ENCODE measurements at places on chromosomes 3 and 15.

DNA sequence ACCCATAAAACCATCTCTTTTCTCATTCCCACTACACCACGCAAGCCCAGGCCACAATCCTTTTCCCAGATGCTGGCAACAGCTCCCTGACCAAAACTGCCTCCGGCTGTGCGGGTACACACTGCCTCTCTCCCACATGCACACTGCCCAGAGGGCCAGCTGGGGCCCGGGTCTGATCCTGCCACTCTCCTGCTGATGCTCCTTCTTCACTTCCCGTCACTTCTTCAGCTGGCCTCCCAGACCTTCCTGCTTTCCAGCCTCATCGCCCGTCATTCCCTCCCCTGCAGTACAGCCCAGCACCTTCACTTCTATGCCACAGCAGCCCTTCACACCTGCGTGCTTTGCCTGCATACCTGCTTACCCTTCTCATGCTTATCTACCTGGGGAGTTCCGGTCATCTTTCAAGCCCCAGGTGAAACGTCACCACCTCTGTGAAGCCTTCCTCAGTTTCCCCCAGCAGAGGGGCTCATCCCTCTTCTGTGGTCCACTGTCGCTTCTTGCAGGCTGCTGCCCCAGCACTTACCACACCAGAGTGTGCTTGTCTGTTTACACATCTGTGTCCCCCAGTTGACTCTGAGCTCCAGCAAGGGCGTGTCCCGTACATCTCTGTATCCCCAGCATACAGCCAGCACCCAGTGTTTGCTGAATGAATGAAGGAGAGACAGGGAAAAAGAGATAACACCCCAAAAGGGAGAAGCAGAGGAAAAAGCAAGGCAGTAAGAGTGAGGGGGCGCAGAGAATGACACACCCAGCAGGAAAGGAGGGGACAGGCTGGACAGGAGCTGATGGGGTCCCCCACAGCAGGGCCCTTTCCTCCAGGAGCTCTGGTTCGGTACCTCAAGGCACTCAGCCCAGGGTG, 22.2 kb downstream of the GRAMD2A start:
- H3K27ac ChIP-seq, result no peak overlapping the region
- no peak for DNase-seq
- no peaks in the 10 kb centered on the region for H3K4me1 ChIP-seq
- no peaks in the 10 kb centered on the region for H3K27me3 ChIP-seq
- no peak overlapping the region for H3K4me3 ChIP-seq

DNA sequence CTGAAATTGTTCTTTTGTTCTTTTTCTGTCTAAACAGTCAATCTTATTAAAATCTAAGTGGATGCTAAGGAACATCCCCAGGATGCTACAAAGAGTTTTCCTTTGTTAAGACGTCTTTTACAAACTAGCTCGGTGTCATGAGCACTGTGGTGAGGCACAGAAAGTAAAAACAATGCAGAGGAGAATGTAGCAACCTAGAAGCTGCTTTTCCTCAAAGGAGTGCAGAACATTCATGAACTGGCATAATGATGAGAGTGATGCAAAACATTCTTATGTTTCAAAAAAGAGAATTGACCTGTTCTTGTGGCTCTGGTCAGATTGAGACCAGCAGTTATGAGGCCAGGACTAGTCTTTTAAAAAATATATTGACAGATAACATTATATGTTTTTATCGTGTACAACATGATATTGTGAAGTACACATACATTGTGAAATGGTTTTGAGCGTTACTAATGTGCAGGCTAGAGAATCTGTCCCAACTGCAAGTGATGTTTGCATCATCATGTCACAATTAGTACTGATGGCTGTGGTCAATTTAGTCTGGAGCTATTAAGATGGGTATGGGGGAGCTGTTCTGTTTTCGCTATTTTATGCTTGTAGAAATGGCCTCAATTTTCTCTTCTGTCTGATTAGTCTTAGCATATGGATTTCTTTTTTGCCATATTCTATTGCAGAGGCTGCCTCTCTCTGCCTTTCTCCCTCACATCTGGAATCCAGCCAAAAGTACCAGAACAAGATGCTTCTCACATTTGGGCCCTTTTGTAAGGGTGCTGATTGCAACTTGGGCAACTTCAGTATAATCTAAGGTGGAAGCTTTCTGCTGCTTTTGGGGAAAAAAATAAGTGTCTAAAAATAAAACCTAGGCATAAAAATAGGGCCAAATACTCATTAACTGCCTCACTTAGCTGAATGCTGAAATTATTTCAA, 50.2 kb downstream of the HHLA2 start:
- no peak overlapping the region for H3K4me3 ChIP-seq
- no peak overlapping the region for H3K27ac ChIP-seq
- H3K27me3 ChIP-seq, result no peaks in the 10 kb centered on the region
- no peaks in the 10 kb centered on the region for H3K36me3 ChIP-seq
- H3K4me1 ChIP-seq, result peaks cover 5% of the 10 kb centered on the region

DNA sequence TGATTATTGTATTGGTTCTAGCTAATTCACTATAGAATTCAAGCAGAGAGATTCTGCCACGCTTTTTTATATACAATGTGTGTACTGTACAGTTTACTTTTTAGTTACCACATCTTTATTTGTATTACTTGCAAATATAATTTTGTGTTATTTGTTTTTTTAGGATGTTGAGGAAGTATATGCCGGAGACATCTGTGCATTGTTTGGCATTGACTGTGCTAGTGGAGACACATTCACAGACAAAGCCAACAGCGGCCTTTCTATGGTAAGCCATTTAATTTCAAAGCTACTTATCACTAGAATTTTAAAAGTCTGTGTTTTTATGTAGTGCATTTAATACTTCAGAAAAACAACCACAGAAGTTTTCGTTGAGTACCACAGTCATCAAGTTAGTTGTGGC, 11.7 kb downstream of the LXN start:
- no peak overlapping the region for H3K4me3 ChIP-seq
- H3K4me1 ChIP-seq, result no peaks in the 10 kb centered on the region

GRCh38 chr3:63864008-63864964, 619 bp downstream of the ATXN7 start:
- H3K36me3 ChIP-seq, result no peaks in the 10 kb centered on the region
- no peak overlapping the region for H3K27ac ChIP-seq
- peak overlapping the region; percentile 79 for H3K4me3 ChIP-seq
- DNase-seq, result peak; percentile 53

GRCh38 chr3:150072576-150072975, 101.9 kb upstream of the PFN2 start:
- H3K36me3 ChIP-seq, result peaks cover 6% of the 10 kb centered on the region
- no peak overlapping the region for H3K27ac ChIP-seq
- no peaks in the 10 kb centered on the region for H3K4me1 ChIP-seq
- no peak overlapping the region for H3K4me3 ChIP-seq
- no peak for DNase-seq
- H3K27me3 ChIP-seq, result no peaks in the 10 kb centered on the region

- DNase-seq, result no peak
- peaks cover 32% of the 10 kb centered on the region for H3K4me1 ChIP-seq
- H3K4me3 ChIP-seq, result no peak overlapping the region
- H3K27me3 ChIP-seq, result no peaks in the 10 kb centered on the region
These were observed 8.7 kb downstream of the CTDSPL2 start for GRCh38 chr15:44435893-44436667.

GRCh38 chr3:33008282-33008681, 56.8 kb downstream of the CCR4 start:
- no peak overlapping the region for H3K27ac ChIP-seq
- peaks cover 14% of the 10 kb centered on the region for H3K4me1 ChIP-seq
- H3K36me3 ChIP-seq, result peaks cover 6% of the 10 kb centered on the region
- no peak overlapping the region for H3K4me3 ChIP-seq
- no peak for DNase-seq

- H3K4me3 ChIP-seq, result no peak overlapping the region
- H3K27me3 ChIP-seq, result no peaks in the 10 kb centered on the region
- DNase-seq, result no peak
These were observed 131.8 kb upstream of the SLC7A14 start for GRCh38 chr3:170717410-170718402.

- no peaks in the 10 kb centered on the region for H3K27me3 ChIP-seq
- H3K4me3 ChIP-seq, result no peak overlapping the region
- no peaks in the 10 kb centered on the region for H3K4me1 ChIP-seq
- no peak overlapping the region for H3K27ac ChIP-seq
- DNase-seq, result no peak
These were observed 894.9 kb downstream of the DIPK2A start for GRCh38 chr3:144866476-144866875.

- H3K4me1 ChIP-seq, result peaks cover 2% of the 10 kb centered on the region
- DNase-seq, result no peak
- H3K36me3 ChIP-seq, result no peaks in the 10 kb centered on the region
These were observed 11.8 kb upstream of the HES1 start for GRCh38 chr3:194124193-194124592.

- H3K4me3 ChIP-seq, result no peak overlapping the region
- no peaks in the 10 kb centered on the region for H3K4me1 ChIP-seq
- H3K27ac ChIP-seq, result no peak overlapping the region
- H3K27me3 ChIP-seq, result no peaks in the 10 kb centered on the region
- peaks cover 12% of the 10 kb centered on the region for H3K36me3 ChIP-seq
These were observed 26.0 kb upstream of the GNB5 start for GRCh38 chr15:52217186-52217585.

- no peak for DNase-seq
- H3K27me3 ChIP-seq, result no peaks in the 10 kb centered on the region
- H3K4me1 ChIP-seq, result no peaks in the 10 kb centered on the region
- no peak overlapping the region for H3K4me3 ChIP-seq
These were observed 442.2 kb upstream of the WNT5A start for GRCh38 chr3:55929154-55929869.

DNA sequence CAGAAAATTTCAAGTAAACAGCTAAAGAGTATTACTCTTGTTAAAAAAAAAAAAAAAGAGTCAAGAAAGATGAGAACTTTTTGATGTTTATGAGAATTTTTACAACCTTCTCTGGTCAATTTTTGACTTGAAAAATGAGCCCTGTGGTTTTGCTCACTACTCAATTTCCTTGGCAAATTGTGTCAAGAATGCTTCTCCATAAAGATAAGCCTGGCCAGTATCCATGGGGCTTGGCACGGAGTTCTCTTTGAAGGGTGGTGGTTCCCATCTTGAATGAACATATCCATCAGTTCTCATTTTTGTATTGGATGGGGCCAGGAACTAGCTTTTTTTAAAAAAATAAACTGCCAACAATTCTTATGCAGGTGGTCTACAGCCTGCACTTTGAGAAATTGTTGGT, 179.9 kb downstream of the RYR3 start:
- H3K4me3 ChIP-seq, result no peak overlapping the region
- H3K27me3 ChIP-seq, result no peaks in the 10 kb centered on the region
- H3K36me3 ChIP-seq, result 0 out of 2 replicates have a peak, but pooled peaks cover 2% of the 10 kb centered on the region
- no peak overlapping the region for H3K27ac ChIP-seq
- H3K4me1 ChIP-seq, result peaks cover 5% of the 10 kb centered on the region

GRCh38 chr3:118000219-118000618, 1034.4 kb downstream of the IGSF11 start:
- no peak overlapping the region for H3K4me3 ChIP-seq
- H3K36me3 ChIP-seq, result no peaks in the 10 kb centered on the region
- H3K4me1 ChIP-seq, result peaks cover 12% of the 10 kb centered on the region
- H3K27ac ChIP-seq, result no peak overlapping the region
- no peak for DNase-seq
- H3K27me3 ChIP-seq, result peaks cover 10% of the 10 kb centered on the region

DNA sequence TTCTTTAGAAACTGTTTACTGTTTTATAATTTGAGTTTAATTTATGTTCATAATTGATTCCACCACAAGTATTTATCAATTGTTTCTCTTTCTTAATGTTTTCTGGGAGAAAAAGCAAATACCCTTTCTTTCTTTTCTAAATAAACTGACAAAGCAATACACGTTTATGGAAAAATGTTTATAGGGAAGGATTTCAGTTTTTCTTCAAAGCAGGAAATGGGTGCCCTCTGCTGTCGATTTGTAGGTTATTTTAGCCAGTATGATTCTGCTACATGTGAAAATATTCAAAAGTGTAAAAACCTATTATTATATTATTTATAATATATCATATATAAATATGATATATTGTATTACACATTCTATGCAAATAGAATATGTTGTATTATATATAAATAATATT, 921.0 kb upstream of the ROBO1 start:
- H3K27ac ChIP-seq, result no peak overlapping the region
- peak; percentile 19 for DNase-seq
- no peak overlapping the region for H3K4me3 ChIP-seq
- H3K27me3 ChIP-seq, result no peaks in the 10 kb centered on the region
- no peaks in the 10 kb centered on the region for H3K4me1 ChIP-seq

DNA sequence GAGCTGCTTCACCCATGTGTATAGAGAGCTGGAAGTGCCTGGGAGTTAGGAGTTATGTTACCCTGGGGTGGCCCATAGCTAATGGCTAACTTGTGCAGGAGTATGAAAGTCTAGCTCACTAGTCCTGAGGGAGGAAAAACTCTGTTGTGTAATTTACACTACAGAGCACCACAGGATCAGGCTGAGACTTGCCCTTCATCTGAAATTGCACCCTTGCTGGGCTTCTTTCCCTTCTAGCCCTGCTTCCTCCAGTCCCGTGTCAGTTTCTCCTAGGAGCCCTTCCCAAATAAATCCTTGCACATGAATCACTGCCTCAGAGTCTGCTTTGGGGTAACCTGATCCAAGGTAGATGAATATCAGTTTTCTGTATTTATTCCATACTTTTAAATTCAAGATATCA, 40.0 kb downstream of the CTXND1 start:
- no peak overlapping the region for H3K27ac ChIP-seq
- no peaks in the 10 kb centered on the region for H3K36me3 ChIP-seq
- no peaks in the 10 kb centered on the region for H3K4me1 ChIP-seq
- DNase-seq, result no peak

DNA sequence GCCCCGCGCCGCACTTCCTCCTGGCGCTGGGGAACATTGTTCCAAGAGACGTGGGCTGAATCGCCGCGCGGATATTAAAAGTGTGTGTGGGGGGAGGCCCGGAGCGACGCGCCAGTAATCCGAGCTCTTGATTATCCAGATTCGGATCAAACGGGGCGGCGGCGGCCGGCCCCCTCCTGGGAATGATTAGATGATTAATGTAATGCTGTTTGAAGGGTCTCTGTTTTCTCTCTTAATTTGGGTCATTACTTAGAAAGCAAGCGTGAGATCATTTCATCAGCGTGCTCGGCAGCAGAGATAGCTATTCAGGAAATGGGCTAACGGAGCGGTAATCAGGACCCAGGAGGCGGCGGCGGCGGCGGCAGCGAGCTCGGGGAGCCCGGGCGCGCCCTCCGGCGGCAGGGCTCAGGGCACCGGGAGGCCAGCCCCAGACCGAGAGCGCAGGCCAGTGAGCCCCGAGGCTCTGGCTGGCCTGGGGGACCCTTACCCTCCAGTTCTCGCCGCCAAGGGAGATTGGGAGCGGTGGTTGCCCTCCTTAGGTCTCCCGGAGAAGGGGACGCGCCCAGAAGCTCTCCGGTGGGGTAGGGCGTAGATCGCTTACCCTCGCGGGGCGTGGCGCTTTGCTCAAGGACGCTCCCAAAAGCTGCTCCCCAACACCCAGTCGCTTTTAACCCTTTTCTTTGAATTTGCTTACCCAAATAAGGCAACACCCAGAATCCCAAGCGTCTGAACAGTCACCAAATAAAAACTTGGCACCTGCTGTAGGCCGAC, 4.5 kb downstream of the FEZF2 start:
- peaks cover 100% of the 10 kb centered on the region for H3K27me3 ChIP-seq
- H3K27ac ChIP-seq, result no peak overlapping the region
- peaks cover 76% of the 10 kb centered on the region for H3K4me1 ChIP-seq
- H3K4me3 ChIP-seq, result peak overlapping the region; percentile 63
- H3K36me3 ChIP-seq, result no peaks in the 10 kb centered on the region

GRCh38 chr3:38383156-38383875, 36.7 kb downstream of the XYLB start:
- no peak overlapping the region for H3K4me3 ChIP-seq
- no peaks in the 10 kb centered on the region for H3K4me1 ChIP-seq
- H3K27ac ChIP-seq, result no peak overlapping the region
- no peaks in the 10 kb centered on the region for H3K27me3 ChIP-seq
- no peak for DNase-seq

GRCh38 chr3:33877187-33877586, 78.8 kb downstream of the PDCD6IP start:
- no peaks in the 10 kb centered on the region for H3K36me3 ChIP-seq
- peaks cover 18% of the 10 kb centered on the region for H3K4me1 ChIP-seq

- no peaks in the 10 kb centered on the region for H3K4me1 ChIP-seq
- no peak overlapping the region for H3K27ac ChIP-seq
- no peaks in the 10 kb centered on the region for H3K27me3 ChIP-seq
- H3K36me3 ChIP-seq, result no peaks in the 10 kb centered on the region
These were observed 43.8 kb downstream of the ALDH1L1 start for GRCh38 chr3:126136428-126137220.
